ENCODE measurements at places on chromosomes 6 and 20.

- DNase-seq: no peak
Measured at GRCh38 chr6:84414531-84414930, 187.1 kb upstream of the CEP162 start.

DNA sequence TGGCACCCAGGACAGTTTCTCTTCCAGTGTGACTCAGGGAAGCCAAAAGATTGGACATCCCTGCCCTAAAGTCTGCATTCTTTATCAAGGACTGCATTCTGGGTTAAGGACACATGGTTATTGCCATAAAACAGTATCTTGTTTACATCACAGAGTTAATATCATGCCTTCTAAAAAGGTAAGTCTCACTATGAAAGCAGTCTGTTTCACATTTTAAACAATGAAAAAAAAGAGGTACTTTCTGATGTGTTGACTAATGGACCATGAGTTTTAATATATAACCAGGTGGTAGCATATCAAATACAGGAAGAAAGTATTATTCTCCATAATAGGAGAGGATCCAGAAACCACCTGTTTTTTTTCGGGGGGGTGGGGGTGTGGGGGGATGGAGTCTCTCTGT is 93.7 kb downstream of the TIAM2 start:
- no peak for DNase-seq

GRCh38 chr6:55255113-55255512 is 72.2 kb upstream of the GFRAL start:
- no peak for DNase-seq

DNA sequence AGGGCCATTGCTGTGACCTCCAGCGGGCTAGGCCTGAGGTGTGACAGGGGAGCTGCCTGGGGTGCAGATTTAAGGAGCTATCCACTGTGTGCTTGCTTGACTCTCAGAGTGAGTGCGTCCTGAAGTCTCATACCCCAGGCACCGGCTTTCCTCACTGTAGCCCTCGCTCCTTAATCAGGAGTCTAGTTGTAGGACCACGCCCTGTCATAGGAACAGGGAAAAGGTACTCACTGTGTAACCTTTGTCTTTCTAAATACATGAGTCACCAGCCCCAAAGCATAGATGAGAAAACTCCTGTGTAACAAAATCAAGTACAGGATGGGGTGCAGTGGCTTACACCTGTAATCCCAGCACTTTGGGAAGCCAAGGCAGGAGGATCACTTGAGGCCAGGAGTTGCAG is 141.7 kb downstream of the TMEM242 start:
- DNase-seq: no peak

DNA sequence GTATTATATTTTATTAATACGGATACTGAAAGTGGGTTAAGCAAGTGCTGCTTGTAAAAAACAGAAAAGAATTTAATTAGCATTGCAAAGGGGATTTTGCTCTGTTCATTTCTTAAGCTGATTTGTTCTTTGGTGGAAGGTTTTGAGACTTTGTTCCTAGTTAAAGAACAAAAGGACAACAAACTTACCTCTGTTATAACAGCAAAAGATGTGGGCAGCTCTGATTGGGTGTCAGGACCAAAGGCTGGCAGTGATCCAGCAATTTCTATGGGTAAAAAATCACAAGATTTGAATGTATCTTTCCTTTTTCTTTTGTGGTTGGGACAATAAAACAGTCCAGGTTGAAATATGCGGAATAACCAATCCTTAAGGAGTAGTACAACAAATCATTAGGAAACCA is 68.8 kb downstream of the IMPG1 start:
- DNase-seq: no peak

- no peak for DNase-seq
Measured at GRCh38 chr20:54190217-54190616, 16.4 kb upstream of the CYP24A1 start.

DNA sequence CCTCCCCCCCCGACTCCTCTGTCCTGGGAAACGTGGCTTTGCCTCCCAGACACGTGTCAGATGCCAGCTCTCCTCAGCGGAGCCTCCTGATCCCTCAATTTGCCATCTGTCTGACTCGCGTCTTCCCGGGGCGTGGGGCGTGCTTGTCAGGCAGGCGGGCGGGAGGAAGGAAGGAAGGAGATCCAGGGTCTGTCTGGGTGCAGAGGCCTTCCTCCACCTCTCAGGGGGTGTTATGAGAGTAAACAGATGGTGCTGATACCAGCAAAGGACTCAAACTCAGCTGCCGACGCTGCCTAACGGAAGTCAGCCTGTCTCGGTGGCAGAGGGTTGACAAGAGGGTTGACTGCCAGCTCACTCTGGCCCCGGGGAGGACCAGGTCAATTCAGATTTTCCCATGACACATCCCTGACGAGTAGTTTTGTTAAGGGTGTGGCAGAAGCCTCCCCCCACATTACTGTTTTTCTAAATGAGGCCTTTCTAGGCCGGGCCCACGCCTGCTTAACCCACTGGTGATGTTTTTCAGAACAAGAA is 17.0 kb downstream of the UQCC2 start:
- DNase-seq: no peak

Data from GOT3 (cell line).